Activated naive CD4-positive, alpha-beta T cell (primary cell): ENCODE measurements at places on chromosomes 11 and 22.

DNA sequence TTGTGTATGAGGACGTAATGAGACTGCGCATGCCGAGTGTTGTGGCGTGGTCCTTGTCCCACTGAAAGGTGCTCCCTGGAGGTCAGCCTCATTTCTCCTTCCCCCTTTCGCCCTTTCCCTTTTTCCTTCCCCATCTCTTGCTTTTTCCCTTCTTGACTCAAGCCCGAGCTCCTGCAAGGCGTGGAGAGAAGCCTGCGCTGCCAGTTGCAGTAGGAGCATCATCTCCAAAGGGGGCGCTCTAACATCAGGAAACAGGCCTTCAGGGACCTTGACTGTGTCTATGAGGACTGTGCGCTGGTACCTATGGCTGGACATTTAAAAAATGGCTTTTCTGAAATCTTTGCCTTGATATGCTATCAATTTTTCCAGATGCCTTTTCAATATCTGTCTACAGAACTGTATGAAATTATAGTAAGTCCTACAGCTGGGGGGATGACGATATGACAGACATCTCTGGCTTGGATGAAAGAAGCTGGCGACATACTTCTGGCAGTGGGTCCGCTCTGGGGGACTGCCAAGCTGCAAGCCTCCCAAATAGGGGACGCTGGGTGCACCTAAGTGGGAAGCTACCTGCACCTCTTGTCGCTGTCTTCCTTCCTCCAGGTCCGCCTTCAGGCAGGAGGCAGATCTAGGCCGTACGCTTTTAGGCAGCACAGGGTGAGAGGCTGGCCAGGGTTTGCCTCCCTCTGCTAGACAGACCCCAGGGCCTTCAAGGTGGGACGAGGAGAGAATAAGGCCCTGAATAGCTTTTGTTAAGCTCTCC, 96.5 kb downstream of the NXPE2 start:
- no peak for DNase-seq

DNA sequence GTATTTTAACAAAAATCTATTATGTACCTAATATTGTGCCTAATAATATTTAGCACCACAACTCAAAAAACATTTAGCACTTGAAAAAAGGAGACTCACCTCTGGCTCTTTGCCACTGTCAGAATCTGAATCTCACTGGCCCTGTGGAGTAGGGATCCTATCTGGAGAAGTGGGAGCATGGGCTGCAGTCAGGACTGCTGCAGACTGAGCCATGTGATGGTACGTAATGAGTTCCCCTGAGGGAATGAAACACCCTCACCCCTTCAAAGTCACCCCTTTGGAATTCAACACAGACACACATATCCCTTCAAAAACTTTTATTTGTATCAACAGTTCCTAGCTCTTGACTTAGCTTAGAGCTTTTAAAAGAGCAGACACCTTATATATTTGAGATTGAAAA, 6.5 kb downstream of the PTPMT1 start:
- DNase-seq = no peak

DNA sequence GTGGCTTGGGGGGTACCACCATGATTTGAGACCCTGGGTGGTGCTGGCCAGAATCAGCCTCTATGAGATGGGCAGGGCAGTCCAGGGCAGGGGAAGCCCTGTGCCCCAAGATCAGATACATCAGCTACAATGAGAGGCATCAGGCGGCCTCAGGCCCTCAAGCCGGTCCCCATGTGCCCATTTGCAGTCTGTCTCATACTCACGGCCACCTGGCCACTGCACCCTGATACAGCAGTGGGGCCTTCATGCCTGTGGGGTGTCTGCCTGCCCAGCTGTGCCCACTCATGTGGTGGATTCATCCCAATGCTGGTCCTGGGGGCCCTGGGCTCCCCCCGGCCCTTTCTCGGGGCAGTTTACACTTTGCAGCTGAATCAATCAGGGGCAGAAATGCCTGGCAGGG, 42.4 kb upstream of the KCNQ1OT1 start:
- no peak for DNase-seq

DNA sequence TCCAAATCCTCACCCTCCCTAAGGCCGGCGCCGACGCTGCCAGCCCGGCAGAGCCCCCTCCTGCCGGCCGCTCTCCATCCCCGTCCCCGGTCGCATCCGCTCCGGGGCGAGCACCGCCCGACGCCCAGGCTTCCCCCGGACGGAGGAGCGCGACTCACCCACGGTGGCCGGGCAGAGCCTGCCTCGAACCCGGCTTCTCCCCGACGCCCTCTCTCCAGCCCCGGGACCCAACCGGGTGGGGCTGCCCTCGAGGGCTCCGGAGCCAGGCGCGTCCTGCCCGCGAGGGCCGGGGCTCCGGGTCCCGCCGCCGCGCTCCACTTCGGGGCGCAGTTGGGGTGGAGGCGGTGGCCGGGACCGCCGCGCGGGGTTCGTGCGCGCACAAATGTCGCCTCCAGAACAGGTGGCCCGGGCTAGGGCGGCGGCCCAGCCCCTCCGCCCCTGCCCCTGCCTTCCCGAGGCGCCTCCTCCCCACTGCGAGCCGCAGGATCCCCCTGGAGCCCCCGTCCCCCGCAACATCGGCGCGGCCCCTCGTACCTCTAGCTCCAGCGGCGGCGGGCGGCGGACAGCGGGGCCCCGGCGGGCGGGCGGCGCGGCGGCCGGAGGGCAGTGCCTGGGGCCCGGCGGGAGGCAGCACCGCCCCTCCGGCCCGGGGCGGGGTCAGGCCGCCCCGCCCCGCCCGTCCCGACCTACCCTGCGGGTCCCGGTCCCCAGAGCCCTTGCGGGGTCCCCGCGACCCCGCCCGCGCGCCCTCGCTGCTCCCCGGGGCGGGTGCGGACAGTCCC, at the start of gene A4GALT:
A4GALT (minus strand) TSS at position 608 of the 782 bp plus-strand sequence. CDS start 26,919 bp downstream, outside the sequence.
- no peak for DNase-seq

DNA sequence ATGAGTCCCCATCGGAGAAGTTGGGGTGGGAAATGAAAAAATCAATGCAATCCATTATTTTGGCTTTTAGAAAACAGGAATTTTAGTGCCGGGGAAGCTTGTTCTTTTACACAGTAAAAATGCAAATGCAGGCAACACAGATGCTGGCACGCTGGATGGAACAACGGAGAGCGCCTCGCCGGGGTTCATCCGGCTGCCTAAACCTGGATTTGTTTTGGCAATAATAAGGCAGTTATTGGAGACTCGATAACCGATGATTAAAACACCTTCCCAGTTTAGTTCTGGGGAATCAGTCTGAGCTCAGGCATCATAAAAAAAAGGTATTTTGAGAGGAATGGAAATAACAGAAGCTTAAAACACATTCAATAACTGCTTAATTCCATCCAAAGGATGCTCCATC, 2.9 kb downstream of the DSCAML1 start:
- no peak for DNase-seq

DNA sequence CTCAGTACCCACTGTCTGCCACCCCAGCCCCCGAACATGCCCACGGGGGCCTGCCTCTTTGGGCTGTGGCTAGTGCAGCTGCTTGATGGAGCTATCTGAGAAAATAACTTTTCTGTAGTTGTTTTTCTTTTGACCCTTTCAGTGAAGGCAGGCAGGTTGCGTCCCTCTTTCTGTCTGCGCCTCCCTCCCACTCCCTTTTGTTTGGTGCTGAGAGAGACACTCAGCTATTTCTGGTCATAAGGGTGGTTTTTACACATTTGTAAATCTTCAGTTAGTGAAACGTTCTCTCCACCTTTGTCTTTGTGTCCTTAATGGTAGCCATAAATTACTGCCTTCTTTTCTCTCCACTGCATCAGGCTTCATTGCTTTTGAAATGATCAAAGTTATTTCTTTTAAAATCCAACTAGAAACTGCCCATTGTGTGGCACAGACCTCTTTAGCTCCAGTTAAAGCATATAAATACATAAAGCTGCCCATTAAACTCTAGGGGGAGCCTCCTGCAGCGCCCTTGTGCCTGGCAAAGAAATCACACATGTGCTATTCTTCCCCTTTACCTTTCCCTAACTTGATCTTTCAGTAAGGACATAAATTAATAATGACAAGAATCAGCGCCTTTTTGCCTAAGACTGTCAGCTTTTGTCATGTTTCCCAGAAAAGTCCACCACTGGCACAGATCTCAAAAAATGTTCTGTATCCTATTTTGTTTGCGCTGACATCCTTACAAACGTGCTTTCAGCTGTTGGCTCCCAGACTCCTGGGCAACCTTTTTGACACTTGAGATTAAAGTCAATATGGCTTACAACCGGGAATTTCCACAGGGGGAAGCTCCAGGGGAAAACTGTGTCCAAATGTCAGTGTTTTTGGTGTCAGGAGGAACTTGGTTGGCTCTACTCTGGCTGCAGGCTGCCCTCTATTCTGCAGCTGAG, 1.7 kb upstream of the SCUBE2 start:
- no peak for DNase-seq

- no peak for DNase-seq
Observed at GRCh38 chr11:27496461-27496860, 10.1 kb downstream of the LIN7C start.
